ENCODE measurements at places on chromosomes 16 and 17. TPM values are rescaled to one million over a fixed set of nuclear protein-coding genes. Genes with fewer than 3 reads are reported as not detected.

DNA sequence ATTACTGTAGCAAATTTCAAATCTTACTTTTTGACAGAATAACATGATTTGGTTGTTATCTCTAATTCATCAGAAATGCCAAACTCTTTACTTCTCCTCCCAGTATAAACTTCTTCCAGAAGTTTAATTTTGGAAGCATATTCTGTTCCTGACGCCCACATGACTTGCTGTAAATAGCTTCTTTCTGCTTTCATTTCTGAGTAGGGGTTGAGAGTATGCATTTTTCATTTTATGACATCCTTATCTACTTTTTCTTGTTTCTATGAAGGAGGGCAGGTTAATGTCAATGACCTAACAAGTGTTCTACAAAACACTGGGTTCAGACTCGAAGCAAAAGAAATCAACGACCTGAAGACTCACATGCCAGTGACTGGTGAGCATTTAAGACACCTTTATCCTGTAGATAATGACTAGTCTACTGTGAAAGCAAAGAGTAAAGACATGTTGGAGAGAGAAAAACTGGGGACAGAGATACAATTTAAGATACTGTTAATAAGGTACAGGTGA is 36.5 kb upstream of the EFCAB3 start:
- DNase-seq: no peak

GRCh38 chr17:55895112-55895759 is 144.4 kb downstream of the PCTP start:
- DNase-seq: no peak

DNA sequence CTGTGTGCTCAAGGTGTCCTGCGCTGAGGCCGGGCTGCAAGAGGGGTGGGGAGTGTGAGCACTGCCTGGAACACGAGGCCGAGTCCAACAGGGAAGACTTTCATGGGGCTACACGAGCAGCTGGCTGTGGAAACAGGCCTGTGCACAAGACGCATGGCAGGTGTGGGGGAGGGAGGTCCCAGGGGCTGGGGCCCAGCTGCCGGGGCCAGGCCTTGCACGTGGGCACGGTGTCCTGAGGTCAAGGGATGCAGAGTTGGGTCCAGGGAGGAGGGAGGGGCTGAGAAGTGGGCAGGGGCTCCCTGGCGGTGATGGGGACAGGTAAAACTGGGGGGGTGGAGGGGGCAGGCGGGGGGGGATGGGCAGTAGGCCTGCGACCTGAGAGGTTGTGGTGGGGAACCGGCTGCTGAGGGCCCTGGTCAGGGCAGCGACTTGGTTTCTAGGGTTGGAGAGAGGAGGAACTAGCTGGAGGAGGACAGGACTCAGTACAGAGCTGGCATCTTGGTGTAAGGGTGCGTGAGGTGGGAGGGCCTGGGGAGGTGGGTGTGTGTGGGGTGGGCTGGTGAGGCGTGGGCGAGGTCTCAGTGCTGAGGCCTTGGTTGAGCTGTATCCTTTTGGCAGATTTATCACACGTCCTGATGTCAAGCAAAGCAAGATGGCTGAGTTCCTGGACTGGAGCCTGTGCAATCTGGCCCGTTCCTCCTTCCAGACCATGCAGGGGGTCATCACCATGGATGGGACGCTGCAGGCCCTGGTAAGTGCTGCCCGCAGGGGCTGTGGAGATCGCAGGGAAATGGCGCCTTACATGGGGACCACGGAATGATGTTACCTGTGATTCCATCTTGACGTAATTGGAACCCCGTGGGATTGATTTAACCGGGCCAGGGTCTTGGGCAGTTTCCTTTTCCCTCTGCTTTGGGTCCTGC is 29.4 kb downstream of the TBCD start:
- peak; percentile 51 for DNase-seq

DNA sequence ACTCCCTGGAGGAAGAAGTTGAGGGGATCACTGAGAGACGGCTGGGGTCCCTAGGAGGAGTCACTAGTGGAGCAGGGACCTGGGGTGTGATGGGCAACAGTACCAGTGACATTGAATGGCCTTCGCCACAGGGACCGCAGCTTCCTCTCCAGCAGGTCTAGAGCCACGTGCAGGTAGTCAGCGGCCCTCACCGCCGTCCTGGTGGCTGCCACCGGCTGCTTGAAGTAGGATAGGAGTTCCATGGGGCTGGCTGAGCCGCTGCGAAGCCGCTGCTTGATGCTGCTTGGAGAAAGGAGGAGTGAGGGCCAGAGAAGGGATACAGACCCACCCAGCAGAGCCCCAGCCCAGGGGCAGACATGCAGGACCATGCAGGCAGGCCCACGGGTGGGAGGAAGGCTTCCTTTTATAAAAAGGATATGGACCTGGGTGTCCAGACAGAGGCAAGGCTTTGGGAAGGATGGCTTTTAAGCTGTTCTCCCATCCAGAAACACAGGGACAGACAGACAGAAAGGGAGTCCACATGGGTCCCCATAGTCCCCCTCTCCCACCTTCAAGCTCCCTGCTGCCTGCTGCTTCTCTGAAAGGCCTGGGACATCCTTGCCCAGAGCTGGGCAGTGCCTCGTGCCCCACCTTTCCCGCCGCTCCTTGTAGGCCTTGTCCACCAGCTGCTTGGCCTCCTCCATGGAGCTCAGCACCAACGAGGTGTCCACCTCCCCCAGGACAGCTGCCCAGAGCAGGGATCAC is 827 bp downstream of the MPO start:
- no peak for DNase-seq

- DNase-seq: no peak
Measured at GRCh38 chr17:38921756-38922411, 3.5 kb upstream of the LASP1NB start.

DNA sequence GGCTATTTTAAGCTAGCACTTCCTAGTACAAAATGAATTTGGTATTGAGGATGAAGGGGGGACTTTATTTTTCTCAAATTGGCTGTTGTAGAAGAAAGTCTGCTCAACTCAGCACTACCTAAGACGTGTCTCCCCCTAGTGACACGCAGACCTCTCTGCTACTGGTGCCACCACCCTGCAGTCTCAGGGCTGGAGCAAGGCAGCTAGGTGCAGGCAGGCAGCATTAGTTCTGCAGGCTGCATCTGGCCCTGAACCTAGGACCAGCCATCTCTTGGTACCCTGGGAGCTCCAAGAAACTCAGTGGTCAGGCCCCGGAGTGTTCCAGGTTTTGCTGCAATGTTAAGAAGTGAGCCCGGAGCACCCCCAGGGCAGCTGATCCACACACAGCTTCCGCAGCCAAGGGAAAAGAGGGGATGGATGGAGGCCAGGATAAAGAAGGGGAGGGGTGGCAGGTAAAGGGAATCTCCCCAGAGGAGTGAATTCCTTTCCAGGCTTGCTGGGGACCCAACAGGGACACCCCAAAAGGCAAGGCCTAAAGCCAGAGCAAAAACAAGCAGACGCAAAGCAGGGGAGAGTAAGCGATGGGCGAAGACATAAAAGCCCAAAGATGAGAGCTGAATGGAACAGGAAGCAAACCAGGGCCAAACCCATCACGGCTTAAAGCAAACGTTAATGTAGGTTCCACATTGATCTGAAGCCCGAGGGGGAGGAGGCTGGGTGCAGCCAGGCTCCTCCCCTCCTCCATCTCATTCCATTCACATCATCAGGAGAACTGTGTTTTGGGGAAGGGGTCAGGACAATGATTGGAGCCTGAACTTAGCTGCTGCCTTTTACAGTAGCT is 200.5 kb downstream of the ZFHX3 start:
- peak; percentile 70 for DNase-seq

Gene SHISA9
- 0.12 TPM for polyA plus RNA-seq

DNA sequence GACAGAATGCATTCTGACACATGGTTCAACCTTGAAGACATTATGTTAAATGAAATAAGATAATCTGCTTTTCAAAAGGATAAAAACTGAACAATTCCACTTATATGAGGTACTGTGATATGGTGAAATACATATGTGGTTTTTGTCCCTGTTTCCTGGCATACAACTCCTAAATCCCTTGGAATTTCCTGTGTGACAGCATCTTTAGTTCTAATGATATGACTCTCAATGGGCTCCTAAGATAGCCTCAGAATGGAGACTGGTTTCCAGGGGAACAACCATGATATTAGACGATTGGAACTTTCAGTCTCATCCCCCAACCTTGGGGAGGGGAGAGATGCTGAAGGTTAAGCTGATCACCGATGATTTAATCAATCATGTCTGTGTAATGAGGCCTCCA is 37.7 kb upstream of the PHLPP2 start:
- no peak for DNase-seq

Gene MIF4GD
- 12.5 TPM for polyA plus RNA-seq

Gene FAM20A
- 6.5 TPM for polyA plus RNA-seq

DNA sequence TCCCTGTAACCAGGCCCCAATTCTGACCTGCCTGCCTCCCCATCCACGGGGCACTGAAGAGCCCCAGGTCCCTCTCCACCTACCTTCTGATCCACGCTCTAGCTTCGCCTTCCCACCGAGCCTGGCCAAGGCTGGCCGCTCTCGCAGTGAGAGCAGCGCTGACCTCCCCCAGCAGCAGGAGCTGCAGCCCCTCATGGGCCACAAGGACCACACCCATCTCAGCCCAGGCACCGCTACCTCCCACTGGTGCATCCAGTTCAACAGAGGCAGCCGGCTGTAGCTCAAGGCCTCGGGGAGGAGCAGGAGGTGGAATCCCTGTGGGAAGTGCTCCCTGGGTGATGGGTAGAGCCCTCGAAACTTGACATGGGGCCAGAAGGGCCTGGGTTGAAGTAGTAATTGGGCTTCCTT is 8.4 kb upstream of the PLEKHG4 start:
- no peak for DNase-seq

Gene TNFRSF17
- 0.19 TPM for polyA plus RNA-seq

Gene NPIPB6
- polyA plus RNA-seq: 0.39 TPM

DNA sequence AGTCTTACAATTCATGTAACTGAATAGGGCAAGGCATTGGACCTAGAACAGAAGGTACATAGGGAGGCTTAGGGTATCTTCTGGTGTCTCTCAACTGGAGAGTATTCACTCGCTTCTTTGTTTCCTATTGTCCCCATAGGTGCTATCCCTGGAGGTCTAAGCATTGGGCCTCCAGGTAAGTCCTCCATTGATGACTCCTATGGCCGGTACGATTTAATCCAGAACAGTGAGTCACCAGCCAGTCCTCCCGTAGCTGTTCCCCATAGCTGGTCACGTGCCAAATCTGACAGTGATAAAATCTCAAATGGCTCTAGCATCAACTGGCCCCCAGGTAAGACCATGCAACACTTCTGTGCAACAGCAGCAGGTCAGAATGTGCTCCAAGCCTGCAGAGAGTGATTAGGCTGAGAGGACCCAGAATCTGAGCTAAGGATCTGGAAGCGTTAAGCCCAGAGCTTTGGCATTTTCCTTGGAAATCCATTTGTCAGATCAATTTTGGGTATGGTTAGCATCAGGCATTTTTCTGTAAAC is 35.7 kb downstream of the TMC6 start:
- DNase-seq: no peak

DNA sequence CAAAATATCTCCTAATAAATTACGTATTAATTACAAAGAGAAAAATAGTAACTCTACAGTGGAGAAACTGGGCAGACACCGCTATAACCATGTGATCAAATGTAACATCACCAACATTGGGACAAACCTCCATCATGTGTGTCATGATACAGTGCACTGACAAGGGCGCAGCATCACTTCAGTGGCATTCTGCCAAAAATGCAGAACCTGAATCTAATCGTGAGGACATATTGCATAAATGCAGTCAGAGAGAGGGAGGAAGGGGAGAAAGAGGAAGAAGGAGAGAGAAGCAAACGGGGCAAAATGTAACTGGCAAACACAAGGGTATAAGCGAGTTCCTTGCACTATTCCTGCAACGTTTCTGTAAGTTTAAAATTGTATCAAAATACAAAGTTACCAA is 74.2 kb upstream of the MARCHF10 start:
- no peak for DNase-seq

Gene SLC5A11
- 0.20 TPM for polyA plus RNA-seq

GRCh38 chr16:59148769-59149155 is 414.6 kb upstream of the GOT2 start:
- no peak for DNase-seq
